ENCODE measurements at places on chromosomes 7 and 10.

DNA sequence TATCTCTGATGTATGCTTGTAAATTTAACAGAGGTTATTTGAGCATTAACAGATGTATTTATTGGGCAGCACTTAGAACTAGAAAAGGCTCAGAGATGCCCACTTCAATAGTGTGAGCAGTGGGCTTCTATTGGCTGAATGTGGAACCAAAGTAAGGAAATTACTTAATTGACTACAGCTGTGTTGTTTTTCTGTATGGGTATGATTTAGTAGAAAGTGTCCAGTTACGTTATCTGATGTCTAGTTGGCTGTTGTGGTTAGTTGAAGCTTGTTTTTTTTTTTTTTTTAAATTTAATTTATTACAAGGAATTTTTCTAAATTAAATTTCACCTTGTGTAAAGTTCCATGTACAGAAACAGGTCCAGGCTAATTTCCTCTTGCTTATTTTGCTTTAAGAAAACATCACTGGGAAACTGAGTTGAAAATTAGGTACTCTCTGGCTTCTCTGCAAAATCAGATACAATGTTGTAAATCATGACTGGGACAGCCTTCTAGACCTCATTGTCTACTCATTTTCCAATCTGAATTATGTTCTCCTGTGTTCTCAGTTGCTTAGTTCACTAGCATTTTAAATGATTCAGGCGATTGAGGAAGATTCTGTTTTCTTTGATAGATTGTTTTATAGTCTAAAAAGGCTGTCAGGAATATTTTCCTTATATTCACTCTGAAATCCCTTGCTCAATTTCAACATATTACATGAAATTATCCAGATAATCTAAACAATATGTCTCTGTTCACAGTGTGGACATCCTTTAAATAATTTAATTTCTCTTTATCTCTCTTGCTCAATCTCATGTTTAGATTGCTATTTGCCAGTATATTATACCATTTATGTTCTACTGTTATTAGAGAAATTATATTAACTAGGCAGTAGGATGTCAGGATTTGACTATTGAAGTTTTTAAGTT is 53.0 kb downstream of the PHF14 start:
- DNase-seq: no peak

- no peak for DNase-seq
Measured at GRCh38 chr7:159013825-159014289, 130.8 kb downstream of the VIPR2 start.

DNA sequence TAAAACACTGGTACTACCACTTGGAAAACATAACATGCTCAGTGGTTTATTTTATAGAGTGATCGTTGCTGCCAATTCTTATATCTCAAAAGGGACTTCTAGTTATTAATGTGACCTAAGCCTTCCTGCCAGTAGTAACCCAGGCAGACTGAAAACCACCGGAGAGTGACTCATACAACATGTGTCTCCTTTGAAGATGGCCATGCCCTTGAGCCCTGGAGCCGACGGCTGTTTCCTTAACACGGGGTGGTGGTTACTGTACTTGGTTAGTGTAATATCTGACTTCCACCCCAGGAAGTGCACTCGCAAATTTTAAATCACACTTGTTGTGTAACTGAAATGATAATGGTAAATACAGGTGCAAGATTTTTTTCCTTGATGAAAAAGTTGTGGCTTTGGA is 30.5 kb downstream of the JAKMIP3 start:
- DNase-seq: peak; percentile 5

GRCh38 chr7:20388084-20388483 is 57.4 kb downstream of the ITGB8 start:
- DNase-seq: no peak

GRCh38 chr10:31131251-31131650 is 99.6 kb upstream of the ZNF438 start:
- DNase-seq: no peak
